ENCODE measurements at places on chromosomes 6 and 20.

- DNase-seq: no peak
These were observed 489 bp downstream of the TBX18 start for GRCh38 chr6:84763886-84764331.

DNA sequence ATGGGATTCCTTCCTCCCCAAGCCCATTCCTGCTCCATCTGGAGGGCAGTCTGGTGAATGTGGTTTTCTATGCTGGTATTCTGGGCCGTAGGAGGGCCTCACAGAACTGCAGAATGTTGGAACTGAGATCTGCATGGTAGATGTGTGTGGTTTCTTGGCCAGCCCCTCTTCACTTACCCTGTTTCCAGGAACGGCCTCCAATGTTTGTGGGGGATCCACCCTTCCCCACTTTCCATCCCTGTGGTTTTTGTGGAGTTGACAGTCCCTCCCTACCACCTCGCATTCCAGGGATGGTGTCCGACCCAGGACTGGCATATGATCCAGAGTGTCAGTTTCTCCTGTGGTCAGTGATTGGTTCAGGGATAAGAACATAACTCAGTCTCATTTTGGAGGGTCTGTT lies 26.7 kb upstream of the TMEM14A start:
- no peak for DNase-seq

DNA sequence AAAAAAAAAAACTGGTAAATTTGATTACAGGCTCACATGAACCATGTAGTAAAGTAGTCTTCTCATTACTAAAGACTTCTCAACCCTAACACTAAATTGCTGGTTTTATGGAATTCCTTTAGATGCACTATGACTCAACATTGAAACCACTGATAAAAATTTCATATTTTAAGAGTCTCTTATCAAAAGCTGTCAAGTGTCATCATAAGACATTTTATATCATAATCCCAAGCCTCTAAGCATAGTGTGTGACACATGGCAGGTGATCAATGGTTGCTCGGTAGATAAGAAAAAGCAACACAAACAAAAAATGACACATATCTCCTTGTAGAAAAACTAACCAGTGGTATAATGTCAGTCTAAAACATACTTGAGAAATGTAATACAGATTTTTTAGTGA lies 258.4 kb downstream of the RNGTT start:
- no peak for DNase-seq

- no peak for DNase-seq
These were observed 2.5 kb upstream of the PTPRT start for GRCh38 chr20:43191946-43192863.

GRCh38 chr6:73182021-73182607 lies 43.2 kb downstream of the KHDC1L start:
- DNase-seq: no peak

DNA sequence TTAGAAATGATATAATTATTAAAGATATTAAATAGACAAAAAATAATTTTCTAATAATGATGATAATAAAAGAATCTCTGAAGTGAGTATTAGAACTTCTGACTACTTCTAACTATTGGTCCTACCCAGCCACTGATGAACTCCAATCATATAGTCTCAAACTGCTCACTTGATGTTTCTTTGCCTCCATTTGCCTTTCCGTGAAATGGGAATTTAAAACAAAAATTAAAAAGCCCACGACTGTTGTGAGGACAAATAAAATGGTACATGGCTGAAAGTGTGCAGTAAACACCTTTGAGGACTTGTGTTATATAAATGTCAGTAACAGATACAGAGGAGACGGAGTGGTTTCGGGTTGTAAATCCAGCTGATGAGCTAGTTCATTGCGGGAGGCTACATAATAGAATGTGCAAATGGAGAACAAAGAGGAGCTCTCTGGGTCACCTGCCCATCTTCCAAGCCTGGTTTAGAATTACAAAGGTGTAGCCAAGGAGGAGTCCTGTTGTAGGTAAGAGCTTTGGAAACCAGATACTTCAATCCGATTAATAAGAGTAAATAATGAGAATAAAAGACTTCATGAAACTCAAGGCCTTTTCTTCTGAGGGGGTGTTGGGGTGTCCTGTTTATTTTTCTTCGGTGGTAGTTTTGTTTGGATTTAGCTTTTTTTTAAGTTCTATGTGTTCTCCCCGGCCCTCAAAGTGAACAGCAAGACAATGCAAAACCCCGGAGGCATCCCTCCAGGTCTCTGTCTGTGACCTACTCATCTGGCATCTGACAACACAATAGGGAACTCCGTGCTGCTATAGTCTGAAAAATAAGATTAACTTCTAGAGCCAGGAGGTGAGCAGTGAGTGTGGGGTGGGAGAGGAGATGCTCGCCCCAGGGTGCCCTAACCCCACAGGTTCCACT lies 4.4 kb upstream of the PXDC1 start:
- no peak for DNase-seq

GRCh38 chr20:22791396-22791795 lies 207.0 kb upstream of the FOXA2 start:
- no peak for DNase-seq

- DNase-seq: no peak
These were observed 29.9 kb upstream of the PREP start for GRCh38 chr6:105432797-105433196.

Data from stimulated activated CD4-positive, alpha-beta T cell treated with anti-CD3 and anti-CD28 coated beads, Interleukin-1b, Interleukin-23, amount 100 ng/mL, for 4 hours (primary cell).